Stimulated activated CD8-positive, alpha-beta memory T cell treated with anti-CD3 and anti-CD28 coated beads, Interleukin-2, amount 100 ng/mL, for 1 hour (primary cell): ENCODE measurements at places on chromosomes 1 and 21.

DNA sequence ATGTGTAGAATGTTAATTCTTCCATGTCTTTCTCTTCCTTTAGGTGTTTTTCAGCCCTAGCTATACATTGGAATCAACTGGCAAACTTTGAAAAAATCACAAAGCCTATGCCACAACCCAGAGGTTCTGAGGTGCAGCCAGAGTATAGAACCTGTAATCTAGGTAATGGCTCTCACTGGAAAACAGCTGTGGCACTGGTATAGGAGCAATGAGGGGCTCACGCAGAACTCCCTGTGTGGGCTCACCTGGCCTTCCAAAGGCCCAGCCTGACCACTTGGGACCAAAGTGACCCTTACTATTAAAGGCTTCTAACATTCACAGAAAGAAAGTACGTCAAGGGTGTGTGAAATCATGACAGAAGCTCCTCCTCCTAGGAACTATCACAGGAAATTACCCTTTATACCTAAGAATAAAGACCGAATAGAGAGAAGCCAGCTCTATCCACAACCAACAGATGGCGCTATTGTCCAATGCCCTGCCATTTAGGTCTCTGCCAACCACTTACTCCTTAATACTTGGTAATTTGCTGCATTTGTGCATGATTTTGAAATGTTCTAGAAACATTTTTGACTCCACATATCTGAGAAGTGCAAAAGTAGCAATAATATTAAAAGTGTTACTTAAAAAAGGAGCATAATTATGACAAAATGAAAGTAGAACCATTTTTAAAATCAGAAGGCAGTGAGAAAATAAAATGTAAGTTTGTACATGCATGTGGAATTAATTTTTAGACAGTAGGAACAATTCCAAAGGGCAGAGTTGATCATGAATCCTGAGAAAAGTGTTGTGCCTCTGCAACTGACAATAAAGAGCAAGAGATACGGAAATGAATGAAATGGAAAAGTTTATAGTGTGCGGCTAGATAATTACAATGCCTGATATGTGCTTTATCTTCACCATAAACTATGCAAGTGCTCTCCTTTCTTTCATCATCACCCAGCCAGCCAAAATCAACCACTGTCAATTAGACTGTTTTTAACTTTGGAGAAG, 93.1 kb upstream of the HAO2 start:
- no peak for DNase-seq

- DNase-seq, result no peak
These were observed 36.0 kb downstream of the ZNF281 start for GRCh38 chr1:200373811-200374231.

GRCh38 chr1:28718166-28718565, 18.6 kb upstream of the YTHDF2 start:
- DNase-seq, result no peak

- no peak for DNase-seq
These were observed 184.6 kb upstream of the JUN start for GRCh38 chr1:58968360-58968952.

GRCh38 chr21:31509194-31510017, 150.1 kb upstream of the SOD1 start:
- DNase-seq, result peak; percentile 51

DNA sequence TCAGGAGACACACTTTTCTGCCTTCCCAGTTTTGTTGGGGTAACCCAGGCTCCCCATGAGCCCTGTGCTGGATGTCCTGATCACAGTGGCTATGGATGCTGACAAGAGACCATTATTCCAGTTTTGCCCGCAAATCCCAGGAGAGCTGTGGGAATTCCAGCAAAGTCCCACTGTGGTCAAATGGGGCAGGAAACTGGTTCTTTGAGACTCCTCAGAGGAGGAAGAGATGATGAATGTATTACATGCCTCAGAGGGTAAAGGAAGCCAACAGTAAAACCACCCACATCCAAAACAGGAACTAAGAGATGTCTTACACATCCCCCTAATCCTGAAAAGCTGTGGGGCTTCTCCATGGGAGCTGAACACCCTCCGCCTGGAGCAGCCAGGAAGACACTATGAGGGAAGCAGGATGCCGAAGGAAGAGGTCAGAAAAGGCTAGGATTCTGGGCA, 12.8 kb upstream of the MPZL1 start:
- DNase-seq, result no peak

- no peak for DNase-seq
These were observed 198.9 kb downstream of the NTNG1 start for GRCh38 chr1:107339775-107340174.

DNA sequence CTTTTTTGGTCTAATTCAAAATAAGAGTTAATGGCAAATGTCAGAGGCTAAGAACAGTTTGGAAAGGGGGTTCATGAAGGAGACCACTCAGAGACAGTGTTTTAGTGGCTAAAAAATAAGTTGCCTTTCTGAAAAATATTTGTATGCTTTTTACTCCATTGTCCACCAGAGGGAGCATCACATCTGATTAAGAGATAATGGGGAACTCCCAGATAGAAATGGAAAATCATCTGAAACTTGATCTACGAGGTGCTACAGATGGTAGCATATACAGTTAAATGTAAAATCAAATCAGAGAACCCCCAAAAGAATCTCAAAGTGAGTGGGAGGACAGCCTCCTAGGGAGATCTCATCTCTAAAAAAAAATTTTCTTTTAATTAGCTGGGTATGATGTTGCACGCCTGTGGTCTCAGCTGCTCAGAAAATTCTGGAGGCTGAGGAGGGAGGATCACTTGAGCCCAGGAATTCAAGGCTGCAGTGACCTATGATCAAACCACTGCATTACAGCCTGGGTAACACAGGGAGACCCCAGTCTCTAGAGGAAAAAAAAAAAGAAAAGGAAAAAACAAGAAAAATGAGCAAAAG, 9.7 kb downstream of the SMYD3 start:
- no peak for DNase-seq

GRCh38 chr1:39877980-39878956, 5.0 kb downstream of the TRIT1 start:
- no peak for DNase-seq

DNA sequence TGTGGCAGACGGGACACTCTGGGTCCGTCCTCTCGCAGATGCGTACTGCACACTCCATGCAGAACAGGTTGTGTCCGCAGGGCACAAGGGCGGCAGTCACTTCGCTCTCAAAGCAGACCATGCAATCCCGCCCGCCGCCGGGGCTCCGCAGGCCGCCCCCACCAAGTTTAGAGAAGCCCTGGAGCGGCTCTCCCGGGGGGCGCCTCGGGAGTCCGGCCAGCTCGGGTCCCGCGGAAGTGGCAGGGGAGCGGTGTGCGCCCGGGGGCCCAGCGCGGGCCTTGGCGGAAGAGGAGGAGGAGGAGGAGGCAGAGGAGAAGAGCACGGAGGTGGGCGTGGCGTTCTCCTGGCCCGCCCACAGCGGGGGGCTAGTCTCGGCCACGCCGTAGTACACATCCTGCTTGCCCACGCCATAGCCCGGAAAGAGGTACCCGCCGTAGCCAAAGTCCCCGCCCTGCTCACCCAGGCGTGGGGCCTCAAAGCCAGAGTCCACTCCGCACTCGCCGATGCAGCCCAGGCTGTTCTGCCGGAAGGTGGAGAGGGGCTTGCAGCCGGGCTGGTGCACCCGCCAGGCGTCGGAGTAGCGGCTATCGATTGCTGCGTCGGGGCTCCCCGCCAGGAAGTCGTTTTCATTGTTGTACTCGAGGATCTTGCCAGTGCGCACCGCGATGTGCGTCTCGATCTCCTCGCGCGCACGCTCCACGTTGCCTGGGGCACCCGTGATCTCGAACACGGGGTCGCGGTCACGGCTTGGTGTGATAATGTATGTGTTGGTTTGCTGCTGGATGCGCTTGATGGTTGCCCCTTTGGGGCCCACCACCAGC, 5.4 kb downstream of the MEX3A start:
- DNase-seq, result no peak

DNA sequence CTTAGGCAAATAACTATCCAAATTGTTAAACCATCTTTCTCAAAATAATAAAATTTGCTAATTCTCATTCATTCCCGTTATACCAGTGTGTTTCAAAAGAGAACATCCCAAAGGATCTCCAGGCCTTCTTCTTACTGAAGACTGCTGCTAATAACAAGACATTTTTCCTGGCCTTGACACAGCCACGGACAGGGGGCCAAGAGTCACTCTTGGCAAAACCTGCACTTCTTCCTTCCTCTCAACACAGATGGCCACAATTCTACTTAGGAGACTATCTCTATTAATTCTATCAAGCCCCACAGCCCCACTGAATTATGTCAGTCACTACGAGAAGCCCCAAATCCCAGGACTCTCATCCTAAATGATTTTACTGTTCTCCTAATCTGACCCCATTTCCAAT, 86.0 kb downstream of the EVI5 start:
- no peak for DNase-seq

GRCh38 chr1:2355373-2356261, 35.7 kb downstream of the MORN1 start:
- no peak for DNase-seq

- no peak for DNase-seq
These were observed 22.4 kb downstream of the DEGS1 start for GRCh38 chr1:224205438-224205840.

- DNase-seq, result no peak
These were observed 164.9 kb upstream of the PKN2 start for GRCh38 chr1:88519156-88519555.

DNA sequence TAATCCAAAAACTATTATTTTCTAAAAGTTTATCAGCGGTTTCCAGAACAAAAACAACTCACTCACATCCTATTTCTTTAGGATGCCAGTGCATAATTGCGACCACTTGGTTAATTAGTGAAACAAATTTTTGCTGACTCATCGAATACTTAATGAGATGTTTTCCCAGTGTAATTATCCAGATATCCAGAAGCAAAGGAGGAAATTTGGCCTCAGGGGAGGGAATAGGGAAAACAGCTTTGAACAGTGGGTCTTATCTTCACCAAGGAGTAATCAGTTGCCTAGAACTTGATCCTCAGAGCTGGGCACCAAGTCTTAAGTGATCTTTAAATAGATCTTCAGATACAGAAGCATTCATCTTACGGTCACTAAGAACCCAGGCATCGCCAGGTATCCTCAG, 24.3 kb downstream of the STYXL2 start:
- DNase-seq, result no peak

DNA sequence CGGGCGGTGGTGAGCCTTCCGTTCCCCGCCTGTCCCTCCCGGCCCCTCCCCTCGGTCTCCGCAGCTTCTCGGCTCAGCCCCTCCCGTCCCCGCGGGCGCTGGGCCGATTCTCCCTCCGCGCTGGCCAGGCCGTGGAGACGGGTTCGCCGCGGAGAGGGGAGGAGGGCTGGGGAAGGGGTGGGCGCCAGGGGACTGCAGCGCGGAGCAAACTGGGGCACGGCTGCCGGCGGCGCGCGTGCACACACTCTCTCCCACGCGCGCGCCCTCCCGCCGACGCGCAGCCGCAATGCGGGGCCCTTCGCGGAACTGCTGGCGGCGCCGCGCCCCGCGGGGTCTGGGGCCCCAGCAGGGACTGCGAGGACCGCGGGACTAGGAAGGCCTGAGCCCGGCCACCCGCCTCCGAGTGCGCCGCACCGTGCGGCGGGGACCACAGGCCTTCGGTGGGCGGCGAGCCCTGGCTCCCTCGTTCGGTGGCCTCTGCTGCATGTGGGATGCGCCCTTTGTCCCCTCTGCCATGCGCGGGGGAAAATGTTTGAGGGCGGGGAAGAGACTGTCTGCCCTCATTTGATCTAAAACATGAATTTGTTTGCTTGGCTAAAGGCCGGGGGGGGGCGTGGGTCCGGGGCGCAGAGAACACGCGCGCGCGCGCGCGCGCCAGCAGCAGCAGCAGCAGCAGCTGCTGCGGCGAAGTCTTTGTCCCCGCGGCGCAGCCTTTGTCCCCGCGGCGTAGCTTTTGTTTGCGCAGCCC, 90.7 kb upstream of the VAMP3 start:
- DNase-seq, result no peak

DNA sequence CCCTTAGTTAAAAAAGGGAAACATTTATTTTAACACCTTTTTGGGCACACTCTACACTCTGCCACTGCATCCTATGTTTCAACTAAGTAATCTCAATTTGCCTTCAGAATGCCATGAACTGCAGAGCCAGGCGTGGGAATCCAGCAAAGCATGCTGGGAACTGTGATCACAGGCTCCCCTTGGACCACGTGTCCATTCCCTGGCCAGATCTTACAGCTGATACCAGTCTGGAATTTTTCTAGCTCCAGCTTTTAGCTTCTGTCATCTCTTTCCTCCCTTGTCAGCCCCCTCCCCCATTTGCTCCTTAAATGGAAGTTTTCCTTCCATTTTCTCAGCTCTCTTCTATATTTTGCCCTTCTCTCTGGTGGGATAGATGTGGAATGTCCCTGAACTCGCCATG, 29.4 kb downstream of the RCSD1 start:
- DNase-seq, result no peak

DNA sequence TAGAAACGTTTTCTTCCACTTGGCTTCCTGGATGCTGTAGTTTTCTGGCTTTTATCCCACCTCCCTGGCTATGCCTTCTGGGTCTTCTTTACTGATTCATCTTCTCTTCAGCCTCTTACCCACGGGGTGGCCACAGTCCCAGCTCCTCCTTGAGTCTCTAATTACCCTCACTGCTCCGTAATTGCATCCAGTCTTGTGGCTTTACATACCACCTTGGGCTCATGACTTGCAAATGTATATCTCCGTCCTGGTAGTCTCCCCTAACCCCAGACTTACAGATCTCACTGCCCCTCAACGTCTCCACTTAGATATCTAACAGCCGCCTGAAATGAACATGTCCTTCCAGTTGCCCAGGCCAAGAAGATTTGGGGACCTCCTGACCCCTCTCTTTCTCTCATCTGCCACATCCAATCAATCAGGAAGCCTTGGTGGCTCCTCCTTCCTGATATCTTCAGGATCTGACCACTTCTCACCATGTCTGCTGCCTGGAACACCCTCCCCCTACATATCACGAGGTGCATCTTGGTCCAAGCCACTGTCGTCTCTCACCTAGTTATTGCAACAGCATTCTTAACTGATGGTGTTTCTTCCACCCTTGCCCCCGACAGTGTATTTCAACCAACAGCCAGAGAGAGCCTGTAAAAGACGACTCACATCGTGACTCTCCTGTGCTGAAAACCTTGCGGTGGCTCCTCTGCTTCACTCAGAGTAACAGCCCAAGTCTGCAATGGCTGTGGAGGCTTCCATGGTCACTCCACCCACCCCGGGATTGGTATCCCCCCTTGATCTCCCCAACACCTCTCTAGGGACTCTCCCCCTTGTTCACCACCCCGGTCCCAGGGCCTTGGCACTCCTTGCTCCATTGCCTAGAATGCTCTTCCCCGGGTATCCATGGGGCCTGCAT, 219.0 kb upstream of the POU3F1 start:
- DNase-seq, result no peak

GRCh38 chr21:35226328-35226727, 177.2 kb upstream of the RUNX1 start:
- no peak for DNase-seq

- DNase-seq, result no peak
These were observed 15.9 kb upstream of the AGTRAP start for GRCh38 chr1:11720033-11720376.

GRCh38 chr1:21251773-21252471, 38.3 kb downstream of the ECE1 start:
- DNase-seq, result no peak

- no peak for DNase-seq
These were observed 8.6 kb downstream of the WLS start for GRCh38 chr1:68223687-68224086.

GRCh38 chr1:65165269-65165993, 17.4 kb downstream of the AK4 start:
- DNase-seq, result no peak

GRCh38 chr1:179856296-179856695, 21.3 kb downstream of the TOR1AIP2 start:
- no peak for DNase-seq

- DNase-seq, result no peak
These were observed 546 bp upstream of the ZNF695 start for GRCh38 chr1:247008406-247008799.
